Fibroblast of skin of right biceps (primary cell): ENCODE measurements at places on chromosomes 16 and 17.

GRCh38 chr17:32142857-32143526 is 690 bp downstream of the RHOT1 start:
- DNase-seq, result peak; percentile 69

- peak; percentile 36 for DNase-seq
Observed at GRCh38 chr17:8326511-8327302, 12.9 kb upstream of the ODF4 start.

GRCh38 chr16:24950275-24950674 is 64.9 kb downstream of the ARHGAP17 start:
- DNase-seq, result peak; percentile 68

- DNase-seq, result no peak
Observed at GRCh38 chr17:44761932-44762810, 3.4 kb downstream of the ADAM11 start.

DNA sequence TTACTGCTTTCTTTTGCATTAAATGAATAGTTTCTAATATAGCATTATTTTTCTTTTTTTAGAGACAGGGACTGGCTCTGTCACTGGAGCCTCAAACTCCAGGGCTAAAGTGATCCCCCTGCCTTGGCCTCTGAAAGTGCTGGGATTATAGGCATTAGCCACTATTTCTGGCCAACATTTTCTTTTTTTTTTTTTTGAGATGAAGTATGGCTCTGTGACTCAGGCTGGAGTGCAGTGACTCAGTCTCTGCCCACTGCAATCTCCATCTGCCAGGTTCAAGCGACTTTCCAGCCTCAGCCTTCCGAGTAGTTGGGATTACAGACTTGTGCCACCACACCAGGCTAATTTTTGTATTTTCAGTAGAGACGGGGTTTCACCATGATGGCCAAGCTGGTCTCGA is 2.0 kb upstream of the DUXB start:
- peak; percentile 17 for DNase-seq

DNA sequence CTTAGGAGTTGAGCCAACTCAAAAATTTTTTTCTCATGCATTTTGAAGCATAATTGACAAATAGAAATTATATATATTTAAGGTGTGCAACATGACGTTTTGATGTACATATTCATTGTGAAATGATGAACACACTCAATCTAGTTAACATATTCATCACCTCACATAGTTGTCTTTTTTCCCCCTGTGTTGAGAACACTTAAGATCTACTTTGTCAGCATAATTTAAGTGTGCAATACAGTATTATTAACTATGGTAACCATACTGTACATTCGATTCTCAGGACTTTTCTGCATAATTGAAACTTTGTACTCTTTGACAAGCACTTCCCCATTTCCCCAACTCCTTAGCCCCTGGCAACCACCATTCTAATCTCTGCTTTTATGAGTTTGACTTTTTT is 192.2 kb upstream of the ZKSCAN2 start:
- no peak for DNase-seq

DNA sequence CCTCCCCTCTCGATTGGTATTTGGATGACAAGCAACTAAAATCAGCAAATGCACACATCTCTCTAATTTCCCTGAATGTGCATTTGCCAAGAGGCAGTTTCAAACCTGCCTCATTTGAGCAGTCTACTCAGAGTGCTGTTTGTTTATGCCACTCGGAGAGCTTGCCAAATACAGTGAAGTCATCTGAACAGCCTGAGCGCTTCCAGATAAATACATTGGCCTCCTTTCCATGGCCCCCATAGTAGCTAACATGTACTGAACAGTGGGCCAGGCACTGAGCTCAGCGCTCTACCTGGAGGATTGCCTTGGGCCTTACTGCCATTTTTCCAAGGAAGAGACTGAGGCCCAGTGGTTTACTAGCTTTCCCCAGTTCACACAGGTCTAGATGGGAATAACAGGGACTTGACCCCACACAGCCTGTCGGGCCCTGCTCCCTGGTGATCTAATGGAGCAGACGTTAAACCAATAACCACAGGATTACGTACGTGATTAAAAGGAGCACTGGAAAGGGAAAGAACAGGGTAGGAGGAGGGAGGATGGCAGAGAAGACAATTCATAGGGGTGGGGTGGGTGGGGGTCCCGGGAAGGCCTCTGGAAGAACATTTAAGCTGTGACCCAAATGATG is 18.7 kb upstream of the ANKRD40CL start:
- DNase-seq, result peak; percentile 17

DNA sequence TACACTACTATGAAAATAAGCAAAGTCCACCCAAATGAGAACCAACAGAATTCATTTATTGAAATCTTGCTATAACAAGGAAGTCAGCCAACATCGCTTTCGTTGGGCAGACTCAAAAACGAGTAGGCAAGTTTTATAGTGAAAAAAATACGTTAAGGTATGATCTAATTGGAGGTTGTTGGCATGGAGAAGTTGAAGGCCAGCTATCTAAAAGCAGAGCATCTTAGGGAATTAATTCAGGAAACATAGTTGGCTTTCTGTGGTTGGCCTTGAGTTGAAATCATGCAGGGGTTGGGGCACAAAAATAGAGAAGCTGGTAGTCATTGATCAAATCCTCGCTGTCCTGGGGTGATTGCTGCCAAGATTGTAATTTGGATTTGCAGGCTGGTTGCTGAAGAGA is 118.3 kb downstream of the PPM1E start:
- no peak for DNase-seq

- DNase-seq, result peak; percentile 71
Observed at GRCh38 chr17:8117980-8118768, at the start of gene ALOXE3. TSS of gene ALOXE3 (minus strand) at chr17:8118514. CDS start at chr17:8117990, 524 bp downstream.

- peak; percentile 35 for DNase-seq
Observed at GRCh38 chr17:82424001-82424862, 5.8 kb upstream of the OGFOD3 start.

DNA sequence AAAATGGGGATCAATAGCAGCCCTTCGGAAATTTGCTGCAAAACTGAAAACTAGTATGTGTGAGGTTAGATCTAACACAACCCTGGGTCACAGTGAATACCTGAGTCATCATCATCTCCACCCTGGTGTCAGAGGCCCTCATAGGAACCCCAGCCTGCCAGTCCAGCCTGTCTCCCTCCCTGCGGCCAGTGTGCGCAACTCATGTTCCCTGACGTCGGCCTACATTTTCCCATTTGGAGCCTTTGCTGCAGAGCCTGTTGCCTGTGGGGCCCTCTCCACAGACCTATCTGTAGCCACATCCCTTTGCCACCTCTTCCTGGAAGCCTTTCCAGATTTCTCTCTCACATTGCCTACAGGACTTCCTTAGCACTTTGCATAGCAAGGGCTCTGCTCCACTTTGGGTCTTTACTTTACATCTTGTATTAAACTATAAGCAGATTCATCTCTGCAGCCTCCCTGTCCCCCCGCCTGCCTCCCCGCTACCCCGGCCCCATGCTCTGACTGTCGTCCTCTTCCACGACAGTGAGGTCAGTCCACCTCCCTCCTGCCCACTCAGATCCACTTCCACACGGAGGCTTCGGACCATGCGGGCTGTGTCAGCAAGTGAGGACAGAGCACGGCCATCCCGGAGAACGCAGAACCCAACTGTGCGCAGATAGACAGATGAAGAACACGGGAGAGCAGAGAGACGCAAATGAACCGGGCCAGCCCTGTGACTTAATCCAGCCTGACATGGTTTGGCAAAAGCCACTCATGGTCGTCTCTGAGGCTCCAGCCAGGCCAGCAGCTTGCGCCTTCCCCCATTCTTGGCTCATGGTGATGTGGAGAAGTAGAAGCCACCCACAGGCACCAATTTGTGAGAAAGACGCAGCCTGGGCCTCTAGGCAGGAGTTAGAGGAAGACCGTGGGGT is 31.0 kb downstream of the NGFR start:
- DNase-seq, result no peak

DNA sequence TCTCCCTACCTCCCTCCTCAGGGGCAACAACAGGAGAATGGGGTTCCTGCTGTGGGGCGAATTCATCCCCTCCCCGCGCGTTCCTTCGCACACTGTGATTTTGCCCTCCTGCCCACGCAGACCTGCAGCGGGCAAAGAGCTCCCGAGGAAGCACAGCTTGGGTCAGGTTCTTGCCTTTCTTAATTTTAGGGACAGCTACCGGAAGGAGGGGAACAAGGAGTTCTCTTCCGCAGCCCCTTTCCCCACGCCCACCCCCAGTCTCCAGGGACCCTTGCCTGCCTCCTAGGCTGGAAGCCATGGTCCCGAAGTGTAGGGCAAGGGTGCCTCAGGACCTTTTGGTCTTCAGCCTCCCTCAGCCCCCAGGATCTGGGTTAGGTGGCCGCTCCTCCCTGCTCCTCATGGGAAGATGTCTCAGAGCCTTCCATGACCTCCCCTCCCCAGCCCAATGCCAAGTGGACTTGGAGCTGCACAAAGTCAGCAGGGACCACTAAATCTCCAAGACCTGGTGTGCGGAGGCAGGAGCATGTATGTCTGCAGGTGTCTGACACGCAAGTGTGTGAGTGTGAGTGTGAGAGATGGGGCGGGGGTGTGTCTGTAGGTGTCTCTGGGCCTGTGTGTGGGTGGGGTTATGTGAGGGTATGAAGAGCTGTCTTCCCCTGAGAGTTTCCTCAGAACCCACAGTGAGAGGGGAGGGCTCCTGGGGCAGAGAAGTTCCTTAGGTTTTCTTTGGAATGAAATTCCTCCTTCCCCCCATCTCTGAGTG is 5.9 kb upstream of the LASP1NB start:
- DNase-seq, result no peak

DNA sequence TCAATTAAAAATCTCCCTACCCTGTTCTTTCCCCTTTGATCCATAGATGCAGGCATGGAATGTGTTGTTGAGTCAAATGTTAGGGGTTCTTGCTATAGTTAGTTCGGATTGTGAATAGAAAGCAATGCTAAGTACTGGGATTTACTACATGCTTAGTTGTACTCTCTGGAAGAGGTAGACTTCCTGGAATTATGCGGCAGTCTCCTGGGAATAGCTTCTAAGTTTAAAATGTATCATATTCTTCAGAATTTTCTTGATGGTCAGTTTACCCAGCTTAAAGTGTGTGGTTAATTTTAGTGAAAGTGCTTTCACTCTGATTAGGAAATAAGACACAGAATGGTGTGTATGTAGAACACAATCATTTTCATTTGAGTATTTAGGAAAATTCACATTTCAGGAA is 3.5 kb downstream of the CLTC start:
- peak; percentile 22 for DNase-seq

DNA sequence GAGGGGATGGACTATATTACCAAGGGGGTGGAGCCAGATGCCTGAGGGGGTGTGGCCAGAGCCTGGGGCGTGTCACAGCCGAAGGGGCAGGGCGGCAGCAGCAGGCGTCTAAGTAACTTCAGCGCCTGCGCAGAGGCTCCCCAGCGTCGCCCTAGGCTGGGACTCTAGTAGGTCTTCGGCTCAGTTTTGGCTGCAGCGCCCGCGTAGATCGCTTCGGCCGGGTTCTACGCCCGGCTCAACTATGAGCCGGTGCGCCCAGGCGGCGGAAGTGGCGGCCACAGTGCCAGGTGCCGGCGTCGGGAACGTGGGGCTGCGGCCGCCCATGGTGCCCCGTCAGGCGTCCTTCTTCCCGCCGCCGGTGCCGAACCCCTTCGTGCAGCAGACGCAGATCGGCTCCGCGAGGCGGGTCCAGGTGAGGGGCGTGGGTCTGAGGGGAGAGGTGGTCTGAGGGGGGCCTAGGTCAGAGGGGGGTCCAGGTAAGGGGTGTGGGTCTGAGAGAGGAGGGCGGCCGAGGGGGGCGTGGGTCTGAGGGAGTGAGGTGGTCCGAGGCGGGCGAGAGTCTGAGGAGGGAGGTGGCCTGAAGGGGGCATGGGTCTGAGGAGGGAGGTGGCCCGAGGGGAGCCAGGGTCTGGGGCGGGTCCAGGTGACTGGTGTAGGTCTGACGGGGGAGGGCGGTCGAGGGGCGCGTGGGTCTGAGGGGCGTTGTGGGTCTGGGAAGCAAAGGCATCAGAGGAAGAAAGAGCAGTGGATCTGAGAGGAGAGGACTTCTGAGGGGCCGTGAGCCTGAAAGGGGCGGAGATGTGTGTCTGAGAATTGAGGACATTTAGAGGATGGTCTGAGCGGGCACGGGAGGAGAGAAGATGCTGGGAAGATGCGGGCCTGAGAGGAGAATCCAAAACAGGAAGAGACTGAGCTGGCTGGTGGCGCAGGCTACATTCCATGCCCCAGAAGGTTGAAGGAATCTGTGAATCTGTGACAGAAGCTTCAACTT is at the start of gene LPCAT2:
Gene LPCAT2 (plus strand): TSS at position 132 of the 991 bp plus-strand sequence. CDS start 110 bp downstream, at position 242.
- peak; percentile 90 for DNase-seq

DNA sequence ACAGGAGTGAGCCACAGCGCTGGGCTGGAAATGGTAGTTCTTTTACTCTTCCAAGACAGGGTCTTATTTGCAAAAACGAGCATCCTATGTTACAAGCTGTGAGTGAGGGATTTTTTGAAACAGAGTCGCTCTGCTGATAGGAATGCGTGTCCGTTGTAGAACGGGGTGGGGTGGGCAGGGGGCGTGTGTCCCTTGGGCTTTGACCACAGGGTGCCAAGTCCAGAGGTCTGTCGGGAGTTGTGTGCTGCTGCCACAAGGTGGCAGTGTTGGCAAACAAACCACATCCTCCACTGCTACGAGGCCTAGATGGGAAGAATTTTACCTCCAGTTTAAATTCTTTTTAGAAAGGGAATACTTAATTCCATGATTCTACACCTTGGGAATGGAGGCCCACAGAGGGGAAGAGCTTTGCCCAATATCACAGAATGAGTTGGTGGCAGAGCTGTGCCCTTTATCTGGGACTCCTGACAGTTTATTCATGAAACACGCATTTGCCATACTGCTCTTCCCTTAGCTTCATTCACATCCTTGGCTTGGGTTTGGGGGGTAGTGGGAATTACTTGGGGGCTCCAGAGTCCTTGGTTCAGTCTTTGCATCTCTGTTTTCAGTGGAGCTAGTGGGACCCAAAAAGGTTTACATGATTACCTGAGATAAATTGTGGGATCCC is 30.6 kb upstream of the ETV4 start:
- DNase-seq, result peak; percentile 68

DNA sequence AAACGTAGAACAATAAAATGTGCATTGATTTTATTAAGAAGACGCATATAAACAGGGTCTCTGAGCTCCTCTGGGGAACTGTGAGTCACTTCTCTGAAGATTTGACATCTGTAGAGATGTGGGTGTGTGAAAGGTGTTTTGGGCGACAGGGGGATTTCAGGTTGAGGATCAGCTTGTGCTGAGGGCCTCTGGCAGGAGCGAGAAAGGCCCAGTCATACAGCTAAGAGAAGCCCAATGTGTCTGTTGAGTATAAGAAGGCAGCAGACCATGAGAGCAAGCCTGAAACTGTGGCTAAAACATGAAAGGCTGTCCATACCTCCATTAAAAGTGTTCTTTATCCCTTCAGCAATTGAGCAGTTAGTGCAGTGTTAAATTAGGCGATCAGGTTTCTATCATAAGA is 406.5 kb upstream of the MON1B start:
- DNase-seq, result no peak

- no peak for DNase-seq
Observed at GRCh38 chr17:35299135-35299534, 56.3 kb downstream of the SLFN5 start.

DNA sequence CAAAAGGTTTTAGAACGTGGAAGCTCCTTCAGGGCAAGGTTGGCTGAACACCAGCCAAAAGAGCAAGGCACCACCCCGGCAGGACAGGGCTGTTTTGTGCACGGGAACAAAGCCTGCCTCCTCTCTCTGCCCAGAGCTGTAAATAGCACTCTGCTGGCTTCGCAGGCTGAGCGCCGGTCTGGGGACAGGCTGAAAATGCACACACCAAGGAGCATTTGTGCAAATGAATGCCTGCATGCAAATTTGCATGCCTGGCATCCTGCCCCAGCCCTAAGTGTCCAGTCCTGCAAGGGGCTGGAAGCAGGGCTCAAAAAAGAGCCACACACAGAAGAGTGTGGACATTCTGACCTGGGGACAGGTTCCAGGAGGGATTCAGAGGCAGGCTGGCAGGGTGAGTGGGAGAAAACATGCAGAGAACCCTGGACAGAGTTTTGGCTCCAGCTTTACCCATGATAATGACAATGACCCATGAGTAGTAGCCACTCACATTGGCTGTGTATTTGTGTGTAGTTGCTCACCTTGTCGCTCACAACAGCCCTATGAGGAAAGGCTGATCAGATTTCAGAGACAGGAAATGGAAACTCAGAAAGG is 11.7 kb downstream of the ABAT start:
- no peak for DNase-seq
